Hematopoietic multipotent progenitor cell treated with erythropoietin and hydrocortisone succinate and interleukin-3 and kit ligand, for 6 days (in vitro differentiated cells): ENCODE measurements at places on chromosomes 6 and 20.
A peak's percentile ranks its signal among the peaks of the same experiment; 100 is the strongest.

DNA sequence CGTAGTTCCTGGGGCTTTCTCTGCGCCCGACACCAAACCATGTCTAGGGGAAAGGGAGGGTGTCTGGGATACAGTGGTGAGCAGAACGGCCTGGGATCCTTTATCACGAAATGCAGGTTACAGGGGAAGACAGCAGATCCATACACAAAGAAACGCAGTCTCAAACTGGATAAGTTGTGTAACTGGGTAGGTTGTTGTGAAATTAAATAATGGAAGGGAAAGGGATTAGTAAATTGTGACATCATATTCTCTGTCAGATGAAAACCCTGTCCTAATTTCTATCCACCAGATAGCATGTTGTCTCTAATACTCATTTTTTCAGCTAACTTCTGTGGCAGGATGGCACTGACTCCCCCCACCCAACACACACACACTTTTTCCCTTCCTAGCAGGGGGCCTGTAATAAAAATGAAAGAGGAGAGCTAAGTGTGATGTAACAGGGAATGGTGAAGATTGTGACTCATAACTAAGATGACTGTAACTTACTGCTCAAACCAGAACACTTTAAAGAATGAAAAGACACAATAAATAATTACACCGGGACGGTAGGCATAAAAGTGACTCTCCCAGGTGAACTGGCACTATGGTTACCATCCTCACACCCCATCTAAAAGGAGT lies 769 bp upstream of the TRPC4AP start:
- DNase-seq: no peak

GRCh38 chr6:157019115-157019641 lies 242.0 kb downstream of the ARID1B start:
- peak; percentile 74 for DNase-seq

DNA sequence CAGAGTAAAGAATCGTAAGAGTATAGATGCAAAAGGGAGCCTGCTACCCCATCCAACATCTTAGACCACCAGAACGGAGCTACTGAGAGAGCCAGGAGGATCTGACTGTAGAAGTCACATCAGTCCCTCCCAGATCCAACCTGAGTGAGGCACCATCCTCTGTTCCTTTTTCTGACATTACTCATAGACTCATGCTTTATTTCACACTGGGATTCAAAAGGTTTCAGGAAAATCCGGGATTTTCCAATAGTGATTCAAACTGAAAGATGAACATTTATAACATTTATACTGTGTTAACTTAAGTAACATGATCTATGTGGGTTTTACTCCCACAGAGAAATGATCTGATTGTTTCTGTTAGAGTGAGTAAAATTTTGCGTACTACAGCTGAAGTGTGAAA lies 868.6 kb upstream of the GJE1 start:
- no peak for DNase-seq

- DNase-seq: no peak
These were observed 19.4 kb downstream of the TTI1 start for GRCh38 chr20:38013887-38014286.

- DNase-seq: no peak
These were observed 15.3 kb downstream of the PRL start for GRCh38 chr6:22281341-22282085.

GRCh38 chr6:36376742-36377141 lies 10.7 kb downstream of the ETV7 start:
- no peak for DNase-seq

DNA sequence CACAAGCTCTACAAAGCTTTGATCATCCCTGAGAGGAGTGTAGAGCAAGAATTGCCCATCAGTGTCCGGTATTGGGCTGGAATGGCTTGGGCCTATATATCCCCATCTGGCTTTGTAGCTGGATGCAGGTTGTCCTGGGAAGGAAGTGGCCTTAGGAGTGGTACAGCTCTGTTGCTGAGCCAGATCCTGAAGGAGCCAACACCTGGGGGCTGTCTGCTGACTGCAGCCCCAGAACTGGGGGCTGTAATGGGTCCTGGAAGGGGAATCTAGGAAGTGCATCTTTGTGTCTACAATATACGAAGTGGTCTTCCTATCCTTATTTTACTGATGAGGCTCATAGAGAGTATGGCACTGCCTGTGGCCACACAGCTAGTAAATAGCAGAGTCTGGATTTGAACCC lies 145.9 kb downstream of the CDC5L start:
- DNase-seq: no peak

GRCh38 chr20:4470375-4470774 lies 251.3 kb upstream of the PRND start:
- no peak for DNase-seq

GRCh38 chr6:100116411-100117194 lies 122.6 kb upstream of the MCHR2 start:
- peak; percentile 64 for DNase-seq
